Fibroblast of skin of right quadriceps (primary cell): ENCODE measurements at places on chromosomes 4 and X.

DNA sequence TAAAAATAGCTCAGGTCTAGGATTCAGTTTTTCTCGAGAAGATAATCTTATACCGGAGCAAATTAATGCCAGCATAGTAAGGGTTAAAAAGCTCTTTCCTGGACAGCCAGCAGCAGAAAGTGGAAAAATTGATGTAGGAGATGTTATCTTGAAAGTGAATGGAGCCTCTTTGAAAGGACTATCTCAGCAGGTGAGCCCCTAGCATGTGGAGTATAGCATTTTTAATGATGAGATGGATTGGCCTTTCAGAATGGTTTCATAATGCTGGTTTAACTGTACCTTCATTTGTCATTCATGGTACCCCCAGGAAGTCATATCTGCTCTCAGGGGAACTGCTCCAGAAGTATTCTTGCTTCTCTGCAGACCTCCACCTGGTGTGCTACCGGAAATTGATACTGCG lies 79.4 kb downstream of the SLC10A6 start:
- no peak for DNase-seq

DNA sequence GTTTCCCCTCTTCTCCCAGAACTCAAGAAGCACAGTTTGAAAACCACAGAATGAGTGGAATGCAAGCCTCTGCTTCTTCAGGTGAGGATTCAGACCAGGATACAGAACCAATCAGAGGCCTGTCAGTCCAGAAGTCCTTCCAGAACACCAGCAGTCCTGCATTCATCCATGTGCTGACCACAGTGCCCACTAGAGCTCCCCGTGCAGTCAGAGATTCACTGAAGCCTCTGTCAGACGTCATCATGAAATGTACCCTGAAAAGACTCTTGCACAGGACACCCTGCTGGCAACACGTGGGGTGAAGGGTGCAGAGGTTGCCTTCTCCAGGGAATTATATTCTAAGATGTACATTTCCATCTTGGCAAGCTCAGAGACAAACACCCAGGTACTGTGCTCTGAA lies 75.9 kb upstream of the LSM6 start:
- no peak for DNase-seq

GRCh38 chr4:185165605-185166063 lies 22.6 kb downstream of the SLC25A4 start:
- peak; percentile 73 for DNase-seq

GRCh38 chr4:96315815-96316214 lies 475.9 kb downstream of the PDHA2 start:
- no peak for DNase-seq

- no peak for DNase-seq
These were observed 317.9 kb upstream of the PCDH7 start for GRCh38 chr4:30402276-30402675.

GRCh38 chr4:48499551-48500066 lies 9.6 kb downstream of the ZAR1 start:
- DNase-seq = no peak

DNA sequence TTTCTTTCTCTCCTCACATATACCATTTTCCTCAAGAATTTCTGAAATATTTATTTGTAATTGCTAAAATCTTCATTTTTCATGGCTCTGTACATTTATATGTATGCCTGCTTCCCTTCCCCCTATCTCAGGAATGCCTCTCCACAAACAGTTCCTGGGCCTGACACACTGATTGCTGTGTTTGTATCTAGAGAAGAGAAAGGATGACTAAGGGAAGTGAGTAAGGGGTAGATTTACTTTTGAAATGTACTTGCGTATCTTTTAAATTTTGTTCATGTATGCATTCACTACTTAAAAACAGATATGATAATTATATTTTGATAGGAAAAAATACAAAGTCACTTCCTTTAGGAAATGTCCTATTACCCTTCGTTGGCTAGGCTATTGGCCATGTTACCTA lies 790.8 kb downstream of the PCDH18 start:
- peak; percentile 48 for DNase-seq

GRCh38 chr4:152672206-152673092 lies 7.3 kb downstream of the TMEM154 start:
- no peak for DNase-seq

GRCh38 chrX:55220119-55220794 lies at the start of gene PAGE5:
PAGE5 (plus strand) TSS chrX:55220346; CDS start chrX:55221383, 1,037 bp downstream.
- no peak for DNase-seq

DNA sequence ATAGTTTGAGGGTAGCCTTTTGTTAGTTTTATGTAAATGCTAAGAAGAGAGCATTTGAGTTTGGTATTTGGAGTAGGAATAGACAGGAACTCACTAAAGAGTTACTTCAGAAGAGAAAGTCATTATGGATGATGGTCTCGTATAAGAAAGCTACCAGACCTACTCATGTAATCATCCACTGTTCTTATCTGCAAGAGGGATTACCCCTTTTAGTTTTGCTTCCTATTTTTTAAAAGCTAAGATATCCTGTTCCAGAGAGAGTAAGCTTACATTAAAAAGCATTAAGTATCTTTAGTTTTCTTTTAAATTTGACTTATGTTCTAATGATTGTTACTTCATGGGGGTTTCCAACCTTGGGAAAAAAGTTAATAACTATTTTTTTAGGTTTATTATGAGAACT lies 12.5 kb upstream of the ART3 start:
- no peak for DNase-seq

GRCh38 chr4:62256479-62256878 lies 1056.4 kb downstream of the ADGRL3 start:
- DNase-seq = no peak

- no peak for DNase-seq
These were observed 227.6 kb upstream of the MAB21L2 start for GRCh38 chr4:150354214-150354796.

DNA sequence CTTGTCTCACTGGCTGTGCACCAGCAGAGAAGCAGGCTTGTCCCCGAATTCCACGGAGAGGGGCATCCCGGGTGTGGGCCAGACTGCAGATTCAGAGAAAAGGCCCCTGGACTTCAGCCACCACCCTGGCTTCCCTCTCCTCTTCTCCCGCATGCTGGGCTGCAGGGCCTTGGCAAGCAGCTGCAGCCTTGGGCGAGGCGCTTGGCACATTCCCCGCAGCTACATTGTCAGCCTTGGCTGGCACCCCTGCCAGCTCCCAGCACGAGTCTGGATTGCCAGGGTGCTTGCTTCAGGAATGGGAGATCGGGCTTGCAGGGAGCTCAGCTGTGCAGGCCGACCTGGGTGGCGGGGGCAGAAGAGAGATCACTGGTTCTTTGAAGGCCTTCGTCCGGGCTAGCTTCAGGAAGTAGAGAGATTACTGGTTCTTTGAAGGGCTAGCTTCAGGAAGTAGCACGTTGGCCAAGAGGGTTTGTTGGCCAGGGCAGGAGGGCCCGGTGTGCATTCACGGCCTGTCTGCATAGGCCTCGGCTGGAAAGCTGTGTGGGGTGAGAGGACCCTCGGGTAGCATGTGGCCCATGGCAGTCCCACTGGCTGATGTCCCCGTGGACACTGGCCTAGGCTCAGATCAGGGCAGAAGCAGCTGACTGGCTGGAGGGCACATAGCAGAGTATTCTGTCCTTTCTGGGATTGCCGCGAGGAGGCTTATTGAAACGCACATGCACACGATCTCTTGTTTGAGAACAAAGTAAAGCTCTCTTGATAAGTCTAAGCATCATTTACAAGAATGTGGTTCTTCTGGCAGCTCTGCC lies 2.7 kb downstream of the ABCD1 start:
- no peak for DNase-seq
